ENCODE measurements at places on chromosomes 12 and 14. TPM values are rescaled to one million over a fixed set of nuclear protein-coding genes. Genes with fewer than 3 reads are reported as not detected.

RERGL gene
- total RNA-seq: 4.5 TPM

FAM90A1 gene
- total RNA-seq: not detected

RNASE3 gene
- total RNA-seq: not detected

TRHDE gene
- 35.5 TPM for total RNA-seq

LALBA gene
- not detected for total RNA-seq

MCRS1 gene
- 45.9 TPM for total RNA-seq

NTS gene
- 0.46 TPM for total RNA-seq

LIN7A gene
- total RNA-seq: 5.9 TPM

KRT86 gene
- not detected for total RNA-seq

TOMM20L gene
- total RNA-seq: 0.78 TPM

ANO4 gene
- 13.1 TPM for total RNA-seq

NUBPL gene
- 17.6 TPM for total RNA-seq

CNTN1 gene
- total RNA-seq: 55.4 TPM

NDUFA12 gene
- 57.3 TPM for total RNA-seq

IL31 gene
- total RNA-seq: not detected

CD69 gene
- 5.6 TPM for total RNA-seq

ADAM21 gene
- 0.20 TPM for total RNA-seq

ART4 gene
- 1.1 TPM for total RNA-seq
